Stimulated activated CD8-positive, alpha-beta memory T cell treated with anti-CD3 and anti-CD28 coated beads, Interleukin-4, amount 100 ng/mL, for 4 hours (primary cell): ENCODE measurements at places on chromosomes 2 and 18.

DNA sequence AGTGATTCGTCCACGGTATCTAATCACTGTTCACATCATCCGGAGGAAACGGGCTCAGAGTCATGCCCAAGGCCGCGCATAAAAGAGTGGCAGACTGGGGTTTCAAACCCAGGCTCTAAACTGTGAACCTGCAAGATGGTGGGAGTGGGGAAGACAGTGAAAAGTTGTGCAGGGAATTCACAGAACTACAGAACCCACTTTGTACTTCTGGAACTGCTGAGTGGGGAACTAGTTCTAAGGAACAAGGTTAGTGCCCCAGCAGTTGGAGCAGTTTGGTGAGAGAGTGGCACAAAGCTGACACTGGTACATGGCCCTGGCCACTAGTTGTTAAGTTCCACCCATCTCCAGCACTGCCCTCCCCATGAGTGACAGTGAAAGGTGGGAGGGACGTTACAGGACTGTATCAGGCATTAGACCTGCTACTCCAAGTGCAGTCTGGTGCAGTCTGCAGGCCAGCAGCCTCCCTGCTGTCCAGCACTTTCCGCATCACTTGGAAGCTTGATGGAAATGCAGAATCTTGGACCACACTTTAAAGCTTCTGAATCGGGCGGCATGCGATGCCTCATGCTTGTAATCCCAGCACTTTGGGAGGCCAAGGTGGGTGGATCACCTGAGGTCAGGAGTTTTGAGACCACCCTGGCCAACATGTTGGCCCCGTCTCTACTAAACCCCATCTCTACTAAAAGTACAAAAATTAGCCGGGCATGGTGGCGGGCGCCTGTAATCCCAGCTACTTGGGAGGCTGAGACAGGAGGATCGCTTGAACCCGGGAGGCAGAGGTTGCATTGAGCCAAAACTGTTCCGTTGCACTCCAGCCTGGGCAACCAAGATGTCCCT, 47.3 kb downstream of the C2orf42 start:
- no peak for DNase-seq

DNA sequence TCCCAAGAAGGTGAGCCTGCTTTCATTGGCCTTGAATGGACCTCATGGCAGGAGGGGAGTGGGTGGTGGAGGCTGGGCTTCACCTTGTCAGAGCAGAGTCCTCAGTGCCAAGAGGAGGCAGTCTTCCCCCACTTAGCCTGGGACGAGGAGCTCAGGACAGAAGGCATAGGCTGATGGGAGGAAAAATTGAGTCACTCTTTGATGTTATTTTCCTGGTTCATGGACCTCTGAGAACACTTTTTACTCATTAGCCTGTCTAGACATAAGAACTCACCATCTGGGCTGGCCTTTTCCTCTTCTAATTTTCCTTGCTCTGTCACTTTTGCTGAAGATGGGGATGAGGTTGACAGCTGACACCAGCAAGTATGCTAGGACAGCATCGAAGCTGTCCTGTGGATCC, 225.7 kb upstream of the TNP1 start:
- DNase-seq, result no peak

GRCh38 chr18:31610286-31611205, 18.9 kb downstream of the TTR start:
- DNase-seq, result no peak

GRCh38 chr2:200962811-200963123, 693 bp downstream of the ORC2 start:
- no peak for DNase-seq

GRCh38 chr18:78309924-78310323, 669.7 kb upstream of the SALL3 start:
- no peak for DNase-seq

GRCh38 chr18:9283791-9284190, 50.8 kb upstream of the TWSG1 start:
- DNase-seq, result no peak

GRCh38 chr18:12336171-12336613, 28.2 kb downstream of the TUBB6 start:
- DNase-seq, result no peak

GRCh38 chr2:98478907-98479306, 34.2 kb downstream of the INPP4A start:
- no peak for DNase-seq

DNA sequence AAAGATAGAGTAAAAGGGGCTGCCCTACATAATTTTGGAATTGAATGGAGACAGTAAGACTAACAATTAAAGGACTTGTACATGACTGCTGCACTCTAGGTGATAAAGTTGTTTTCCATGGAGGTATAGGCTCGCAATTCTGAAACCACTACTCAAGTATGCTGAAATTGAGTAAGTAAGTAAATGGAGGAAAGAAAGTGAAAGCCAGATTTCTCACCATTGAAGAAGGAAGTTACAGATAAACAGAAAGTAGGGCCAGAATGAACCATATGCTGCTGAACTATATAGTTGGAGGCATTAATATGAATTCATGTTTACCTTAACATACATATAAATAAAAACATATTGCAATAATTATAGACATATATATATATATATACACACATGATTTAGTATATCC, 225.7 kb upstream of the ST6GAL2 start:
- DNase-seq, result no peak

DNA sequence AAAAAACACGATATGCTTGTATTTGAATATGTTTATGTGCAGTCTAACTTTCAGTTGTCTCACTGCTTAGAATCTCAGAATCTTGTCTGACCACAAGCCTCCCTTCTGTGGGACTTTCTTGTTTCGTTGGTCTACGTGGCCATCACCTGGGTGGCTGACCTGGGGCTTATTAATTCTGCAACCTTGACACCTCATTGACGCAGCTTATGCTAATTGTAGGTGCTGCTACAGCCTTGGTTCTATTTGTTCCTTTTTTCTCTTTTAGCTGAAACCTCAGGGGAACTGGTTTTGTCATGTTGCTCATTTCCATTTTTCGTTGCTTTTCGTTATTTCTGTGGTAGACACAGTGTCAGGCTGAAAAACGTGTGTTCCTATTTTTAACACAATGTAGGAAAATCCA, 273.7 kb downstream of the SLC4A3 start:
- no peak for DNase-seq

GRCh38 chr2:18752022-18752493, 162.7 kb upstream of the NT5C1B start:
- no peak for DNase-seq

DNA sequence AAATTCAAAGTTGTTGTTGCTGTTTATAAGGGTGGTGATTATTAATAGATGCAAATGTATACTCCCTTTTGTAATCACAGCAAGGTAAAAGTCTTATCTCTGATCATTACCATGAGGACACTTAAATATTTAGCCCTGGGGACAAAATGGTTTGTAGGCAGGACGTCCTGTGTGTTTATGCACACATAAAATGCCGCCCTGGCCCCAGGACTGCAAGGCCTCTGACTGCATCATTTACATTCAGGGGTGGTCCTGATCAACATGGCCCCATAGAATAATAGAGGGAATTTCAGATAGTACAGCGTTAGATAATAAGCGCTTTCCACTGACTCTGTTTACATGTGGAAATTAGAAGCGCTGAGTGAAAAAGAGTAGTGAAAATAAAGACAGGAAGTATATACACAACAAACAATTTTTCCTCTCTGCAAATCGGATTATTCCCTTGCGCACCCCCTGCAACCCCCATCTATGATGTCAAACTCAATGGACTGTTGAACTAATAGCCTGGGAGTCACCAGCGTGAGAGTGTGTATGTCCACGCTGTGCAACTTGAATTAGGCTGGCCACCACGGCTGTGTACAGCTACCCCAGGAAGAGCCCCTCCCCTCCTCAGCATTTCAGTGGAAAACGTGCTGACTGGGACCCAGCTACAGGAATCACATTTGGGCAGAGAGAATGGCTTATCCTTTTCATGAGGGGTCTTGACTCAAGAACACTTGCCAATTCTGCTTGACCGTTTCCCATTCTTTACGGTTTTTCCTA, 291.5 kb downstream of the SOX11 start:
- DNase-seq, result no peak

DNA sequence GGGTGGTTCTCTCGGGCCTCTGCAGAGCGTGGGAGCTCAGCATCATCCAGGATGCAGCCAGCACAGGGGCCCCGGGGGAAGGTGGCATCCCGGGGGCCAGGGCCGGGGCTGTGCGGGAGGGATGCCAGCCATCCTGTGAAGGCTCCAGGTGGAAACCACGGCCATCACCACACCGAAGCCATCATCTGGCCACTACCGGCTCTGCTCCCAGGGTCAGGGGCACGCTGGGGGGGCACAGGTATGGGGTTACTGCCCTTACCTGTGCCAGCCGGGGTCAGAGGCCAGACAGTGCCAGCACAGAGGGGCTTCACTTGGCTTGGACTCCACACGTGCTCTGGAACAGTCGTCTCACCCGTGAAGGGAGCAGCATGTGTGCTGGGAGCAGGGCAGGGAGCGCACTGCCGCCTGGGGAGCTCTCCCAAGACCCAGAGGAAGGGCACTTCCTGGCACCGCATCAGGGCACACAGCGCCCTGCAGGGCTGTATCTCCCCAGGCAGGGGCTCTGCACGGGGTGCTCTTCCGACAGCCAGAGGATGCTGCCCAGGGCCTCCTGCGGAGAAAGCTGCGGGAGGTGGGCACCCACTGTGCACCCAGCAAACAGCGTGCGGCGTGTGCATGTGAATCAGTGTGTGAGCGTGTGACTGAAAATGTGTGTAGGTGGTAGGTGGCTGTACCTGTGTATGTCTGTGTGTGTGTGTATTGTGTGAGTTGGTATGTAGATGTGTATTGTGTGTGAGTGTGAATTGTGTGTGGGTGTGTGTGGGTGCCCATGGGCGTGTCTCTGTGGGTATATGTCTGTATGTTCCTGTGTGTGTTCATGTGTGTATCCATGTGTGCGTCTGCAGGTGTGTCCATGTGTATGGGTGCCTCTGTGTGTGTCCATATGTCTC, 75.0 kb downstream of the PTGR3 start:
- DNase-seq, result no peak

DNA sequence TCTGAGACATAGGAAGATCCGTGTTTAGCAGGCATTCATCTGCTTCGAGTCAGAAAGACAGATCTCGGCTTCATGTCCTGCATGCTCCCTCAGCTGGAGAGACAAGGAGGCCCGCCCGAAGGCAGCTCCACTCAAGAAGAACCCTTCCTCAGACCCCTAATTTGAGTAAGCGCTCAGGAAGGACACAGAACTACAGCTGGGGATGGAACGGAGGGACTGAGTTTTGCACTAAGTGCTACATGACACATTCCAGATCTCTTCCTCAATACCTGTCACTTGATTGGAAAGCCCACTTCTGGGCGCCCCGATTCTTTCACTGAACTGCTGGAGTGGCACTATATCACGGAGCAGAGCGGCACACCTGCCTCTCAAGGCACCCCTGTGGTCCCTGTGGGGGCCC, 185.6 kb upstream of the PXDN start:
- DNase-seq, result no peak

GRCh38 chr18:75264926-75265597, 54.5 kb downstream of the TSHZ1 start:
- no peak for DNase-seq
